Right lobe of liver (tissue), 6 donors: ENCODE measurements at places on chromosomes 2 and 18. TPM values are rescaled to one million over a fixed set of nuclear protein-coding genes. Genes with fewer than 3 reads are reported as not detected.

GRCh38 chr2:101492936-101493473, 18.1 kb upstream of the RFX8 start:
- no peak overlapping the region for H3K27ac ChIP-seq
- H3K4me1 ChIP-seq = no peaks in the 10 kb centered on the region
- no peak overlapping the region for H3K4me3 ChIP-seq
- no peaks in the 10 kb centered on the region for H3K36me3 ChIP-seq
- H3K27me3 ChIP-seq = no peaks in the 10 kb centered on the region

DNA sequence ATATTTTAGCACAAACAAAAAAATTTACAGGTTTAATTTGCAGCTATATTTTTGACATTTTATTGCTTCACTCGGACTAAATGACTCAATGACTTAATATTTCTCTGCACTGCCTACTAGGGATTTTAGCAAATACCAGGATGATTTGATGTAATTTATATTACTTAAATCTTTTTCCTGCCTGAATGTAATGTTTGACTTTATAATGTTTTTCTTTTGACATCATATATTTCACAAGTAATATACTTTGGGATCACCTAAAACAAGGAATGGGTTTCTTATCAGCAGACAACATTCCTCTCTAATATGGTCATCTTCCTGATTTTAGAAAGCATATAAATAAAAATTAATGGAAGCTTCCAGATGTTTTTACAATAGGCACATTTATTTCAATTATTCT, 253.2 kb upstream of the EPC2 start:
- DNase-seq = no peak
- no peaks in the 10 kb centered on the region for H3K27me3 ChIP-seq
- no peaks in the 10 kb centered on the region for H3K36me3 ChIP-seq
- no peak overlapping the region for H3K27ac ChIP-seq
- no peak overlapping the region for H3K4me3 ChIP-seq

The SERPINB13 gene
- not detected for total RNA-seq

GRCh38 chr18:505483-506122, 5.1 kb upstream of the COLEC12 start:
- H3K36me3 ChIP-seq = no peaks in the 10 kb centered on the region
- no peak overlapping the region for H3K27ac ChIP-seq
- H3K4me1 ChIP-seq = no peaks in the 10 kb centered on the region
- no peak overlapping the region for H3K4me3 ChIP-seq

The MAPRE2 gene
- total RNA-seq = 17.0 TPM

The LYG2 gene
- total RNA-seq = not detected

- DNase-seq = no peak
- no peaks in the 10 kb centered on the region for H3K4me1 ChIP-seq
- H3K27me3 ChIP-seq = no peaks in the 10 kb centered on the region
- H3K36me3 ChIP-seq = no peaks in the 10 kb centered on the region
- no peak overlapping the region for H3K4me3 ChIP-seq
Observed at GRCh38 chr2:108323619-108324018, 34.9 kb downstream of the SULT1C2 start.

The ARMC9 gene
- total RNA-seq = 1.5 TPM

The TEKT4 gene
- total RNA-seq = not detected

GRCh38 chr2:127405255-127405610, 13.0 kb upstream of the PROC start:
- no peak overlapping the region for H3K27ac ChIP-seq
- DNase-seq = no peak
- no peaks in the 10 kb centered on the region for H3K27me3 ChIP-seq
- H3K36me3 ChIP-seq = no peaks in the 10 kb centered on the region
- no peaks in the 10 kb centered on the region for H3K4me1 ChIP-seq
- no peak overlapping the region for H3K4me3 ChIP-seq

GRCh38 chr2:222433332-222434173, 9.2 kb downstream of the SGPP2 start:
- H3K36me3 ChIP-seq = no peaks in the 10 kb centered on the region
- H3K27ac ChIP-seq = no peak overlapping the region
- H3K27me3 ChIP-seq = no peaks in the 10 kb centered on the region
- no peaks in the 10 kb centered on the region for H3K4me1 ChIP-seq
- no peak overlapping the region for H3K4me3 ChIP-seq

DNA sequence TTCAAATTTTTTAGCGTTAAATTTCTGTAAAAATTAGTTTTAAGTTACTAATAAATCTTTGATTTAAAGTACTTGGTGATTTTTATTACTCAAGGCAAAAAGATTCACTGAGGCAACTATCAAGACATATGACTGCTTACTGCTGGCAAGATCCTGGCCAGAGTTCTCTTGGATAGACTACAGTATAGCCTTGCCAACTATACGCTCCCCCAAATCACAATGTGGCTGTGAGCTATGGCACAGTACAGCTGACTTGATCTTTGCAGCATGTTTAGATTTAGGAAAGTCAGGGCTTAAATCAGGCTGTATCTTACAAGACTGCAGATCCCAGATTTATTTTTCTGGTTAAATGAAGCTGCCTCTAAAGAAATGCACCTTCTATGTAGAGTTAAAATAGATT, 26.5 kb downstream of the MSTN start:
- no peaks in the 10 kb centered on the region for H3K4me1 ChIP-seq
- H3K36me3 ChIP-seq = no peaks in the 10 kb centered on the region
- no peak overlapping the region for H3K27ac ChIP-seq
- DNase-seq = no peak

- no peaks in the 10 kb centered on the region for H3K36me3 ChIP-seq
- no peaks in the 10 kb centered on the region for H3K4me1 ChIP-seq
- H3K4me3 ChIP-seq = no peak overlapping the region
- no peak for DNase-seq
Observed at GRCh38 chr2:66839551-66840320, 404.8 kb downstream of the MEIS1 start.

GRCh38 chr2:158931572-158931971, 36.9 kb upstream of the TANC1 start:
- H3K36me3 ChIP-seq = no peaks in the 10 kb centered on the region
- H3K4me3 ChIP-seq = no peak overlapping the region
- no peak overlapping the region for H3K27ac ChIP-seq
- DNase-seq = no peak
- H3K4me1 ChIP-seq = no peaks in the 10 kb centered on the region
- H3K27me3 ChIP-seq = no peaks in the 10 kb centered on the region
